ENCODE measurements at places on chromosomes 1 and 21.

- peak; percentile 31 for DNase-seq
Measured at GRCh38 chr1:204941421-204942338, 71.0 kb downstream of the NFASC start.

GRCh38 chr1:70486676-70487458 lies 75.8 kb downstream of the CTH start:
- DNase-seq, result no peak

DNA sequence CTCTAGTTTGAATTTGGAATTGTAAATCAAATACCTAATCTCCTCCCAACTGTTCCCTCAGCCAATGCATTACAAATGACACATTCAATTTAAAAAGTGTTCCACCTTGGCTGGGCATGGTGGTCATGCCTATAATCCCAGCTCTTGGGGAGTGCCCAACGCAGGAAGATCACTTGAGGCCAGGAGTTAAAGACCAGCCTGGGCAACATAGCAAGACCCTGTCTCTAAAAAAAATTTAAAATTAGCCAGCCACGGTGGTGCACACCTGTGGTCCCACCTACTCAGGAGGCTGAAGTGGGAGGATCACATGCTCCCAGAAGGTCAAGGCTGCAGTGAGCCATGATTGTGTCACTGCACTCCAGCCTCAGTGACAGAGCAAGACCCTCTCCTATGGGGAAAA lies 3.8 kb downstream of the ARNT start:
- no peak for DNase-seq

DNA sequence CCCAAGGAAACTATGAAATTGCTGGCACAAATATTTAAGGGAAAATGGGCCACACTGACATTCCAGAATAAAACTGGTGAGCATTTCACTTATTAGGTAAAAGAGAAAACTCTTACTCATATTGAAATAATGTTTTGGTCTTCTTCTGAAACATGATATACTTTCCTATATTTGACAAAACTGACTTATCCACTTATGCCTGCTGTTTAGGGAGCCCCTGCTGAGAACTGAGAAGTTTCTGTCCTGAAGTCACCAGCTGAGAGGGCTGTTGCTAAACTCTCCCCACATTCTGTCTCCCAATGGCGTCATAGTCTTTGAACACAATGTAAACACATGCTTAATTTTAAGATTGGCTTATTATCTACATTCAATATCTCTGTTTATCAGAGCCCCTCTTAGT lies 46.8 kb upstream of the ZC3H11B start:
- DNase-seq, result no peak

GRCh38 chr1:214552174-214552608 lies 789 bp upstream of the PTPN14 start:
- DNase-seq, result no peak

- DNase-seq, result no peak
Measured at GRCh38 chr21:45767071-45768006, 123.8 kb downstream of the PCBP3 start.

- DNase-seq, result no peak
Measured at GRCh38 chr1:183148599-183148998, 37.5 kb upstream of the LAMC2 start.

DNA sequence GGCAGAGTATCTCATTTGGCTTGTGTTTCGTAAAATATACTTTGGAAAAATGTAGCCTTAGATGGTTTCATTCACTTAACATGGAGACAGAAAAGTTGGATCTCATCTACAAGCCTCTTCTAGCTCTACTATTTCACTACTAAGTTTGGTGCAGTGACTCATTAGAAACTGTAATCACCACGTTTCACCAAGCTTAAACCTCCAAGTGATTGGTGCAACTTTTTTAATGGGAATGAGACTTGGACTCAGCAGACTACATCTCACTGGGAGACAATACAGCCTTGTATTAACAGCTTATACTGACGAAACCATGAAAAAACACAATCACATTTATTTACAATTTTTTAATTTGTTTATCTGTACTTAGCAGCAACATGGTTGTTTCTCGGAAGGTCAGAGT lies 29.9 kb upstream of the NRIP1 start:
- no peak for DNase-seq

DNA sequence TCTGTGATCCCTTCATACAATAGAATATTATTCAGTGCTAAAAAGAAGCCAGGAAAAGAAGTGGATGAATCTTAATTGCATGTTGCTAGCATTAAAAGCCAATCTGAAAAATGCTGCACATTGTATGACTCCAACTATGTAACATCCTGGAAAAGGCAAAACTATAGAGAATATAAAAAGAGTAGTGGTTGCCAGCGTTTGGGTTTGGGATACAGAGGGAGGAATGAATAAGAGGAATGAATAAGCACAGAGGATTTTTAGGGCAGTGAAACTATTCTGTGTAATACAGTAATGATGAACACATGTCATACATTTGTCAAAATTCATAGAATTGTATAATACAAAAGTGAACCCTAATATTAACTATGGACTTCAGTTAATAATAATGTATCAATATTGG lies 42.5 kb downstream of the GPR88 start:
- DNase-seq, result no peak

DNA sequence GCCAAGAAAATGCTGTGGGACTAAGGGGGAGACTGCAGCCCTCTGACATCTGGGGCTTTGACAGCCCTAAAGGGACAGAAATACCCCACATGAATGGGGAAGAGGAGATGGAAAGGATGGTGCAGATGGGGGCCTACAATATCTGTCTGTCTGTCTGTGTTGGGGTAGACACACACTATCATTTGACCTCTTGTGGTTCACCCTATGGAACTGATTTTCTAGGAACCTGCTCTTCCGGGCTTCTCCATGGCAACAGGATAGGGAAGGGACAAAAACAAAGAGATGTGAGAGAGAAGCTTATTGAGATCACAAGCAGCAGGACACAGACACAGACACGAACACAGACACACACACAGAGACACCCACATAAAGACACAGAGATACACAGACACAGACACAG lies 17.1 kb downstream of the KIF21B start:
- DNase-seq, result no peak

DNA sequence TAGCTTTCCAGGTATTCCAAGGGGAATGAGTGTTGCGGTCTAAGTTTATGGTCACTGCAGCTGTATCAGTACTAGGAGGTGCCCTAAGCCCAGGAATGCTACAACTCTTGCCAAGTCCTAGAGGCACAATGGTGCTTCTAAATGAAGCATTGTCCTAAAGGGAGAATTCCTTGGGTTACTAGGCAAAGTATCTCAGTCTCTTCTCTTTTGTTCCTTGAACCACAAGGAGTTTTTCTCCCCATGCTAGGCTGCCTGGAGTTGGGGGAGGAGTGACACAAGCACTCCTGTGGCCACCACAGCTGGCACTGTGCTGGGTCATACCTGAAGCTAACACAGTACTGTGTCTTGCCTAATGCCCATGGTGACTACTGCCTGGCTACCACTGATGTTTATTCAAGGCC lies 50.7 kb downstream of the KMO start:
- no peak for DNase-seq

DNA sequence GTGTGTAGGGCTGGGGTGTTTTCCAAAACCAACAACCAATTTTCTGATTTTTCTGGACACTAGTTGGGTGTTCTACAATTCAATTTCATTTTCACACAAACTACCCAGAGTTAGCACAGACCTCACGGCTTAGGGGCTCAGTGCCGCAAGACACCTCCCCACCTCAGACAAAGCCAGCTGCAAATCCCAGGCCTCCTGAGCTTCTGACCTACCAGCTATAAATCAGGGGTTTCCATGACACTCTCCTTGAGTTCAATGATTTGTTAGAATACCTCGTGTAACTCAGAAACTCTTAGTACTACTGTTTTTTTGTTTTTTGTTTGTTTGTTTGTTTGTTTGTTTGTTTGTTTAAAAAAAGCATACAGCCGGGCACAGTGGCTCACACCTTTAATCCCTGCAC lies 28.7 kb upstream of the FAM89A start:
- no peak for DNase-seq

- DNase-seq, result no peak
Measured at GRCh38 chr1:53025769-53026112, 36.3 kb upstream of the PODN start.

DNA sequence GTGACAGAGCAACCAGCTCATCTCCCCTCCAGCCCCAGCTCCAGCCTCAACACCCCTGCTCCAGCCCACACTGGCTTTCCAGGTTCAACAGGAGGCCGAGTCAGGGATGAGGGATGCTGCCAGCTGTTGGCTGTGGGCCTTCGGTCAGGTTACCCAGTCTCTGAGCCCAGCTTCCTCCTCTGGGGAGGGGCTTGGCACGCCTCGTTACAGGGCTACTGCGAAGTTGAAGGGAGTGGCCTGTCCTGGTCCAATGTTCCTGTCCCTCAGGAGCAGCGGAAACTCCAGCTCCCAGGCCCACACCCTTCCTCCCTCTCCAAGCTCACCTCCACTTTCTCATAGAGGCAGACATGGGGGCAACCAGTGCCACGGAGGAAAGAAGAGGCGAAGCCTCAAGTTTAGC lies 15.1 kb upstream of the TAS1R2 start:
- DNase-seq, result no peak

DNA sequence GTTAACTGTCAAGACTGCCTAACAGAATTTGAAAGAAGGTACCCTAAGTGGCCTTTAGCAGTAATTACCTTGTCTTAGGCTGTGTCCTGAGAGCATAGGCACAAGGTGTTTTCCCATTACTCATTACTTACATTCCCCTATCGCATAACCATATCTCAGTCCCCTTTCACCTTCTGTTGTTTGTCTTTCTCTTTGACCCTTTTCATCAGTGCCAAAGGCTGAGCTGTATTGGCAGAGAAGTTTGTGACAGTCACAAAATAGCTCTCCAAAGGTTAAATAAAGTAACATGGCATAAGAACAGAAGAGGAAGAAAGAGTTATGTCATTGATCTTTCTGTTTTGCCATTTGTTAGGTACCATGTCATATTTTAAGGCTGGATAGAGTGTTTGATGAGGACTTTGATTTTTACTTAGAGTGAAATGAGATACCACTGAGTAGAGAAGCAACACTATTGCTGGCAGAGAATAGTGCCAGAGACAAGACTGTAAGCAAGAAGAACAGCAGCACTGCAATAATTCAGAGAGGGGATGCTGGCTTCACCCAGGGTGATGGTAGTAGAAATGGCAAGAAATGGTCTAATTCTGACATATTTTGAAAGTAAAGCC lies 497.8 kb downstream of the TTLL7 start:
- DNase-seq, result no peak

All from activated CD8-positive, alpha-beta memory T cell treated with anti-CD3 and anti-CD28 coated beads for 48 hours (primary cell).